ENCODE measurements at places on chromosomes 2 and 18. TPM values are rescaled to one million over a fixed set of nuclear protein-coding genes. Genes with fewer than 3 reads are reported as not detected.

GRCh38 chr2:238230699-238231098, 9.1 kb downstream of the HES6 start:
- no peak for DNase-seq

DNA sequence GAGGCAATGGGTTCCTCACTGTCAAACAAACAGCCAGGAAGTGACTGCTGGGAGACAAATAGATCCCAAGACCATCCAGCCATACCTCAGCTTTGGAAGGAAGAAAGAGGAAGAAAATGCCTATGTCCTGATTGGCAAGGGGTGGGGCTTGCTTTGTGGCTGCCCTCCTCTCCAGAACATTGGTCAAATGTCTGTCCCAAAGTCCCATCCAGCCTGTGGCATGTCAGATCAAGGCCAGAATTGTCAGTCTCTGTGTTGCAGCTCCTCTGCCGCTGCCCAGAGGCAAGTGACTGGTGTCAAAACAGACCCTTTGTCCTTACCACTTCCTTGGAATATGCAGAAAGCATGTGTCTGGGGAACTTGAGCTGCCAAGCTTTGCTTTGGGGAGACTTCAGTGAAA, 63.0 kb upstream of the SMAD2 start:
- DNase-seq = no peak

- no peak for DNase-seq
These were observed 628 bp upstream of the CAPG start for GRCh38 chr2:85410584-85411404.

DNA sequence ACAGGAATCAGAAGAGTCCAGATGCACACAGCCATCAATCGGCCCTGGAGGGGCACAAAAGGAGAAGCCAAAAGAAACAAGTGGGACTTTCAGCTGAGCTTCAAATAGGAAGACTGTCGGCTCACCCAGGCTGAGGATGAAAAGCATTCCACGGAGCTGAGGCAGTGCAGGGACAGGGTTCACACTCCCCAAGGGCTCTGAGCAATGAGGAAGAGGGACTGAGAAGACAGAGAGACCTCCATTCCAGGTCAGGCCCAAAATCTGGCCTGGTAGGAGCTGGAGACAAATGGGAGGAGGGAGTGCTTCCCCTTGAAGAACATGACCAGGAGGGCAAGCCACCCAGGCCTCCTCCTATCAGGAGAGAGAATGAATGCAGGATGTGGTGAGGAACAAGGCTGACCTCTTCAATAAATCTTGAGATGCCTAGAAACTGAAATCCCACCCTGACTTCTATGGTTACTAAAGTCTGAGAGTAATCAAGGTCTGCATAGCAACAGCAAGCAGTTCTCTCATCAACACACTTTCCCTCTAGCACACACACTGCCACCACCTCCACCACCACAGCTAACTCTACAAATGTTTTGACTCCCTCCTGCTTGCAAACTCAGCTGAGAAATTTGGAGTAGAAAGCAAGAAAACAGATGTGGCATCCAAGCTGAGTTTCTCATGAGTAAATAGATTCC, 434.4 kb downstream of the TNS1 start:
- DNase-seq = no peak

Gene CD302
- 1.7 TPM for total RNA-seq

DNA sequence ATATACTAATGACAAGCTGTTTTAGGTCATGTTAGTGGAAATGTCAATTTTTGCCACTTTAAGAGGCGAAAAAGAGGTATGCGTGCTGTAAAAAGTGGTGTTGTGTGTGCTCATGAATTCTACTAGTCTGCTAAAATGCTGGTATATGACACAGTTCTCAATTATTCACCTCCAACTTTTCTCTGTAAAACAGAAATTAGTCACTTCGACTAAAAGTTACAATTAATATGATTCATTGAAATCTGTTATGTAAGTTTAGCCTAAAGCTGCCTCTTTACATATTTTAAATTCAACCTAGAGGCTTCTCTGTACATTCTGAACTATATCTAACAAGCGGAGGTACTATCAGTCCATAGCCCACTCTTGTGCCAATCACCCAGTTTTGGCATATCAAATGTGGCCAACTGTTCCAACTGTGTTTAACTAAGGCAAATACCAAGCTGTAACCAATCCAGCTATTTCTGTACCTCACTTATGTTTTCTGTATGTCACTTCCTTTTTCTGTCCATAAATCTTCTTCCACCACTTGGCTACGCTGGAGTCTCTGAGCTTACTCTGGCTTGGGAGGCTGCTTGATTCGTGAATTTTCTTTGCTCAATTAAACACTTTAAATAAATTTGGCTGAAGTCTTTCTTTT, 20.8 kb downstream of the BAZ2B start:
- DNase-seq = no peak

DNA sequence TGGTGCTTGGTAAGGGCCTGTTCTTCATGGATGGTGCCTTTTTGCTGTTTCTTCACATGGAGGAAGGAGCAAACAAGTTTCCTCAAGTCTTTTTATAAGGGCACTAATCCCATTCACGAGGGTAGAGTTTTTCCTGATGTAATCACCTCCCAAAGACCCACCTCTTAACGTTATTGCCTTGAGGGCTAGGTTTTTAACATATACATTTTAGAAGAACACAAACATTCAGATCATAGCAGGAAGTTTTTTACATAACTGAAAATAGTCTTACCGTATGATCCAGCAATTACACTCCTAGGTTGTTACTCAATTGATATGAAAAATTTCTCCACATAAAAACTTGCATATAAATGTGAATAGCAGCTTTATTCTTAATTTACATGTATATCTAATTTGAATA, 976.3 kb downstream of the DSC3 start:
- DNase-seq = no peak

Gene HOXD1
- 9.3 TPM for total RNA-seq

DNA sequence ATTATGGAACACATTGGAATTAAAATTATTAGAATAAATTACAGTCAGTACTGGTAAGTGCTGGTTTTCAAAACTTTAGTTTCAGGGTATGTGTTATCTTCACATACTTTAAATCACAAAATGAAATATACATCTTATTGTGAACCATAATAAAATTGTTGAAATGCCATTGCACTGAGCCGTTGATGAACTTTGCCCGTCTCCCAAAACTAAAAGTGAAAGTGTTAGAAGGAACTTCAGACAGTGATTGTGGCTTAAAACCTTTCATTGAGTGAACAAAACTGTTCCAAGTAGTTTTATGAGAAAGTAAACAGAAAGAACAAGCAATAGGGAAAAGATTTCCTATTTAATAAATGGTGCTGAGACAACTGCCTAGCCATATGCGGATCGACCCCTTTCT, 811.6 kb downstream of the PLCL1 start:
- peak; percentile 23 for DNase-seq

DNA sequence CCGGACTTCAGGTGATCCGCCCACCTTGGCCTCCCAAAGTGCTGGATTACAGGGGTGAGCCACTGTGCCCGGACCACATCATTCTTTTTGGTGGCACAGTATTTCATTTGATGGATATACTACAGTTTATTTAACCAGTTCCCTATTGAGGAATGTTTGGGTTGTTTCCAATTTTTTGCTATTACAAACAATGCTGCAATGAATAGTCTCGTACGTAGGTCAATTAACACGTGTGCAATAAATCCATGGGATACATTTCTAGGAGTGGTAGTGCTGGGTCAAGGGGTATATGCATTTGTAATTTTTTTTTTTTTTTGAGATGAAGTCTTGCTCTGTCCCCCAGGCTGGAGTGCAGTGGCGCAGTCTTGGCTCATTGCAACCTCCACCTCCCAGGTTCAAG, 28.4 kb upstream of the XPO1 start:
- no peak for DNase-seq

DNA sequence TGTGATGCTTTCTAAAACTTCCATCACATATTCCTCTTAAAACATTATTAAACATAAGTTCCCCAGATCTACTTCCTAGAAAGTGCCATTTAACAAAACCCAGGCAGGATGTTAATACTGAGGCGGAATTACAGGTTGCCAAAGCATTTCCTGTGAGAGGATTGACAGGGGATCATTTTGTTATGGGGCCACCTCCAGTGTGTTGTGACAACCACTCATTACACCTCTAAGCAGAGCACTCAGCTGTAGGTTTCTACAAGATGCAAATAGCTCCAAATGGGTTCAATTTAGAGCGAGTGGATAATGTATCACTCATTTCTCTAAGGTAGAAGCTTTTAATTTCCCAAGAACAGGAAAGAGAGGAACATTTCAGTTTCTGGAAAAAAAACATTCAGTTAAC, 1429.5 kb upstream of the ACVR2A start:
- DNase-seq = no peak

Gene MROH2A
- not detected for total RNA-seq

DNA sequence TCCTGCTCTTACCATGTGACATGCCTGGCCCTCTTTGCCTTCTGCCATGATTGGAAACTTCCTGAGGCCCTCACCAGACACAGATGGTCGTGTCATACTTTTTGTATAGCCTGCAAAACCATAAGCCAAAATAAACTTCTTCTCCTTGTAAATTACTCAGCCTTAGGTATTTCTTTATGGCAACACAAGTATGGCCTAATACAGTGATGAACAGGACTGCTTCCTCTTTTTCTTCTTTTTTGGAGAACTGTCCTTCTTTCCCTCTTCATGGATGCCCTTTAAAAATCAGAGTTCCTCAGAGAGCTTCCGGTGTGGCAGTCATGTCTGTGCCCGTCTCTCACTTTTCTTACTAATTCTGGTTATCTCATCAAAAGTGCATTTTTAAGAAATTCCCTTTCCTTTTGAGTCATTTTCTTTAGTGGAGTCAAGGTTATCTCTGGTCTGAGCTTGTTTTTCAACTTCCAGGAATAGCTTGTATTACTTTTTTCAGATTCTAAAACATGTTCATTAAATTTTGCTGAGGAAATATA, 9.2 kb upstream of the IL1A start:
- DNase-seq = no peak

Gene GKN1
- not detected for total RNA-seq

Gene ASPRV1
- 0.14 TPM for total RNA-seq

- no peak for DNase-seq
These were observed 1511.2 kb upstream of the ZEB2 start for GRCh38 chr2:146031158-146031557.

Gene SLC5A7
- total RNA-seq = not detected
